ENCODE measurements at places on chromosomes 3 and 15.
A peak's percentile ranks its signal among the peaks of the same experiment; 100 is the strongest.

GRCh38 chr3:10224794-10225665 is 23.2 kb upstream of the TATDN2 start:
- peak; percentile 26 for DNase-seq

- DNase-seq, result no peak
These were observed 15.9 kb downstream of the HPS3 start for GRCh38 chr3:149145356-149145755.

- DNase-seq, result no peak
These were observed 29.7 kb upstream of the SPATA12 start for GRCh38 chr3:57030721-57031120.

DNA sequence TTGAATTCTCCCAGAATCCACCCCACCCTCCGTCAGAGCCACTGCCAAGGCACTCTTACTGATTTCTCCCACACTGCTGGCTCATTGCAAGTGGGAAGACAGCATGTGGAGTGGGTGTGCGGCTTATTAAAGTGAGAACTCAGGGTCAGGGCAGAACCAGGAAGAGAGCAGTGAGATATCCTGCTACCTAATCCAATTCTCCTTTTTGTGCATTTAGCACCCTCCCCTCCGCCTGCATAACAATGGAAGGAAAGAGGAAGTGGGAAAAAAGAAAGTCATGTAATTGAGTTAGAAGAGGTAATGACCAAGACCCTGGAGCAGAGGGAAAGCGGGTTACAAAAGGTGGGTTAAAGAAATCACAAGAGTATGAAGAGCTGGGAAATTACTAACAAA is 27.8 kb upstream of the PIK3CB start:
- no peak for DNase-seq

GRCh38 chr3:114421204-114421603 is 127.4 kb downstream of the TIGIT start:
- no peak for DNase-seq

DNA sequence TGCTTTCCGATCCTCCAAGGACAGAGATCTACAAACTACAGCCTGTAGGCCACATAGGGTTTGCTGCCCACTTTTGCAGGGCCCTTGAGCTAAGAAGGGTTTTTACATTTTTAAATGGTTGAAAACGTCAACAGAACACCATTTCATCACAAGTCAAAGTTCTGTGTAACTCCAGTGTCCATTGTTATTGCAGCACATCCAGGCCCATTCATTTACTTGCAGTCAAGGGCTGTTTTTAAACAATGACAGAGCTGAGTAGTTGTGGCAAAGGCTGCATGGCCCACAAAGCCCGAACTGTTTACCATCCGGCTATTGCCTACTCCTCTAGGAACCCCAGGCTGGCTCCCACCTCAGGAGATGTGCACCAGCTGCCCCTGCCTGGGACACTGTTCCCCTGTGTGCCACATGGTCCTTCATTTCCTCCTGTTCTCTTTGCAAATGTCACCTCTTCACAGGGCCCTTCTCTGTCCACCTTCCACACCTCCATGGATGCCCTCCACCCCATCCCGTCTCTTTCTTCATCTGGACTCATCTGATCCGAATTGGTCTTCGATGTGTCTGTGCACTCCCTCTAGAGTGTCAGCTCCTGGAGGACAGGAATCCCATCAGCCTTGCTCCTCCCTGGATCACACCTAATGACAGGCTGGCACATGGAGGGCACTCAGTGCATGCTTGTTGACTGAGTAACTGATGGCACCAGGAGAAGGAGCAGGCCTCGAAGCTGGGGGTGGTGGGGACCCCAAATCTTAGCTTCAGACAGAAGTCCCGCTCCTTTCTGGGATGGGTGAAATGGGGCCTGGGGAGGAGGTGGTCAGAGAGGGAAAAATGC is 69.5 kb upstream of the IQSEC1 start:
- DNase-seq, result no peak

DNA sequence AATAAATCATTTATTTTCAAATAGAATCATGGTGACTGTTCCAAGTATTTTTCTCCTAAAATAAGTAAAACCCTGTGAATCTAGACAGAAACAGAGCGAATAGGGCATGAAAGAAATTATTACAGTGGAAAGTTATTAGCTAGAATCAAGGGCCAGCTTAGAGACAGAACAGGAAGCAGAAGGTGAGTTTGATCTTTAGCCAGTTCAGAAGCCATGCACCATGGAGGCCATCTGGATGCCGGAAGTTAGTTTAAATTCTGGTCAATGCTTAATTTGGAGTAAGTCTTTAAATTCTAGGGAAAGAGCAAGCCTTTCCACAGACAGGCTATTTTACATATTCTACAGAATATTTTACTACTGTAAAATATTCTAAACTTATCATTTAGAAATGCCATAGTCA is 574.8 kb downstream of the CADM2 start:
- no peak for DNase-seq

GRCh38 chr3:116067326-116067725 is 378.0 kb downstream of the LSAMP start:
- DNase-seq, result no peak

GRCh38 chr3:40178012-40178594 is 131.4 kb upstream of the EIF1B start:
- no peak for DNase-seq

DNA sequence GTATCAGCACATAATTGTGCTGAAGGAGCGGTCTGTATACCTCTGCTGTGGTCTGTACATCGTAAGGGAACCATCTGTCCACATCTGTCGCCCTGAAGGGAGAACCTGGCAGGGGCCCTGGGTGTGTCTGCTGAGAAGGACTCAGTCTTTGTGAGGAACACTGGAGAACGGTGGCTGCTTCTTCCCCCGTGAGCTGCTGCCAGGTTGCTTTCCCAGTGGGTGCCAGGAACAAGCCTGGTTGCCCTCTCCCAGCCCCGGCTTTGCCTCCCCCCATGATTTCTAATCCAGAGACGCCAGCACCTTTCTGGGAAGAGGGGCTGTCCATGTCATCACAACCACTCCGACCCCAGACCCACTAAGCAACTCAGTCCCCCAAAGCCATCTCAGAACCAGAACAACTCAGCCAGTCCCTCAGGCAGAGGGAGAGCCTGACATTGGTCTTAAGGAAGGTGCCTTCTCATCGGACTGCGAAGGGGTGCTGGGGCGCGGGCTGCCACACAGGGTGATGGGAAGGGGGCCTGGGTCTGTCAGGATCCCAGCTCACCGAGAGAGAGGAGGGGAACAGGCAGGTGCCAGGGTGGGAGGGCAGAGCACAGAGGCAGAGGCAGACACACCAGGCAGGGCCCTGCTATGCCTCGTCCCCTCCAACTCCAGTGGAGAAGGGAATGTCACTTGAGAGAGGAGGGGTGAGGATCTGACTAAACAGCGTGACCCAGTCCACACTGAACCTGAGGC is 8.5 kb downstream of the TNK2 start:
- DNase-seq, result no peak

GRCh38 chr3:150210461-150211110 is 197.5 kb upstream of the TSC22D2 start:
- no peak for DNase-seq

DNA sequence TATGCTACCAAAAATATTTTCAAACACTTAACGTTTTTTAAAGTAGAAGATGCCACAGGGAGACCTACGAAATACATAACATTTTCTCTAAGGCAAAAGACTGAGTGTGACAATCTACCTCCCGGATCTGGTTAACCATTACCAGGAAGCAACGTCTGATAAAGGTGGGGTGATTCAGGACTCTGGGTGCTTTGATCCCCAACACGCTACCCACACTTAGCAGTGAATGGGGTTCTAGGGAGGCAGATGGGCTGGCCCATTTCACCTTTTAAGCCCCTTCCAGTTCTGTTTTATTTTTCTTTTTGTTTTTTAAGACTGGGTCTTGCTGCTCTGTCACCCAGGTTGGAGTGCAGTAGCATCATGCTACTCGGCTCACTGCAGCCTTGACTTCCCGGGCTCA is 39.5 kb downstream of the EIF4E3 start:
- no peak for DNase-seq

GRCh38 chr3:123802007-123802625 is 82.0 kb downstream of the MYLK start:
- no peak for DNase-seq

DNA sequence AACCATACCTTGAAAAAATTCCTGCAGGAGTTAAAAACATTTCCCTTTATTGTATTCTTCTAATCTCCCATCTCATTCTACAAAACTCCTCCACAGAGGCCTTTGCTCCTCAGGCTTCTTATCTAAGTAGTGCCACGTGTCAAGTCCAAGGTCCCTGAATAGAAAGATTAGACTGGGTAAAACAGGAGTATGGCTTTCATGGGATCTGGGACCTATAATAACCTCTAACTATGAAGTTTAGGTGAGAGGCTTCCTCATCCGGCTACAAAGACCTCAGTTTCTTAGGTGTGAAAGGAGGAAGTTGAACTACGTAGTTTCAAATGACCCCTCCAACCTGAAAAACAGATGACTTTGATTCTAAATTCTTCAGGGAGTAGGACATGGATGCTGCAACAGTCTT is 20.0 kb downstream of the GPR15 start:
- no peak for DNase-seq

- DNase-seq, result no peak
These were observed 61.1 kb downstream of the AAGAB start for GRCh38 chr15:67193223-67193990.

DNA sequence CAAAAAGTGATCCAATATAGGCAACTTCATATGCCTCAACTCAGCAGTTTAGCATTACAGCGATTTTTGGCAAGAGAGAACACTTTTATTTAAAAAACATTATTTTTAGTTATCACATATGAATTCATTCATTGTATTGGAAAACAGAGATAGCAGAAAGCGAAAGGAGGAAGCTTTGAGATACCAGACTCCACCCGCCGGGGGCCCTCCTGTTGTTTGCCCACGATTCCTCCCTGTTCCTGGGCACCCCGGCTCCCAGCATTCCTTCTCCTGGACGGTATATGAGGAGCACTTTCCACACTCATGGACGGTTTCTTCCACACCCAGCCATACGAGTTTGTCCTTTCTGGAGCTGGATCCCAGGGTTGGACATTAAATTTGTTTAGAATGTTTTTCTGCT is 18.2 kb downstream of the APBA2 start:
- no peak for DNase-seq

GRCh38 chr3:40624189-40624769 is 99.5 kb downstream of the ZNF621 start:
- no peak for DNase-seq

- DNase-seq, result no peak
These were observed 139.7 kb downstream of the STAG1 start for GRCh38 chr3:136612512-136612911.

DNA sequence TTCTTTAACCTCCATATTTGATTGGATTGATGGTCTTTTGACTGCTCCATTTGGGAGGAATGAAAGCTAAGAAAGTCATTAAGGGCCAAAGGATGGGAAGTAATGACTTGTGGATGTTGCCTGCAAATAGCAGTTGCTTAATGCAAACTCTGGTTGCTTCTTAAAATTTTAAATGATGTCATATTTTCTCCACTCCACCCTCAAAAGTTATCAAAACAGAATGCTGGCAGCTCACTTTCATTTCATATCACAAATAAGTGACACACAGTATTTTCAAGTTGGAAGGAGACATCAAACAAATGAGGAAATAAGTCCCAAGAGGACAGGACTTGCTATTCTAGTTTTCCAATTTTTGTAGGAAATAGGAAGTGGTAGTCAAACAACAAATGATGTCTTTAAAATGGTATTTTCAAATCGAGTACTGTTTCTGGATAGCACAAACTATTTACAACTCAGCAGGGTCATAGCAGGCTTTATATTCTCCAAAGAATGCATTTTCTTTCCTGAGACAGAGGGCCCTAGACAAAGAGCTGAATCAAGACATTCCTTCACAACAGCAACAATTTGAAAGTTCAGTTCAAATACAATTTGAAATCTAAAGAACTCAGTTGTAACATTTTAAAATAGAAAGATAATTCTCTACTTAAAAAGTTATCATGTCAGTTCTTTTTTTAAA is 165.1 kb upstream of the UBE2E1 start:
- DNase-seq, result no peak

DNA sequence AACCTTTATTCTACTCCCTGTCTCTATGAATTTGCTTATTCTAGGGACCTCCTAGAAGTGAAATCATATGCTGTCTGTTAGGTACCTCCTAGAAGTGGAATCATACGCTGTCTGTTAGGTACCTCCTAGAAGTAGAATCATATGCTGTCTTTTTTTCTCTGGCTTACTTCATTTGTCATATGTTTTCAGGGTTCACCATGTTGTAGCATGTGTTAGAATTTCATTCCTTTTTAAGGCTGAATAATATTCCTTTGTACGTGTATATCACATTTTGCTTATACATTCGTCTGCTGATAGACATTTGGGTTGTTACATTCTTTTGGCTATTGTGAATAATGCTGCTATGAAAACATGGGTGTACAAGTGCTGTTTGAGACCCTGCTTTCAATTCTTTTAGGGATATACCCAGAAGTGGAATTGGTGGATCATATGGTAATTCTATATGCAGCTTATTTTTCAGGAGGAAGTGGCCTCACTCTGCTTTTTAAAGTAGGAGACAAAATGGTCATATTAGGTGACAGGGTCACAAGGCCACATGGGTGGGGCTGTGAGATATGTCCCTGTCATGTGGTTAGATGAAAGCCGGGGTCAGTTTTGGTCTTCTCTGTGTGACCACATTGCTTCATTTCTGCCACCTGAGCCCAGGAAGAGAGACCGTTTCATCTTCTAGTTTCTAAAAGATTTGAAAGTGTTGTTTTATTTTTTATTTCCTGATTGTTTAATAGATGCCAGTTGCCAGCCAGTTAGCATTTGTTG is 76.7 kb downstream of the FLNB start:
- no peak for DNase-seq

GRCh38 chr3:43177085-43177484 is 71.2 kb upstream of the POMGNT2 start:
- DNase-seq, result no peak

All from urinary bladder (tissue), 4 donors.